ENCODE measurements at places on chromosomes 7 and 10. TPM values are rescaled to one million over a fixed set of nuclear protein-coding genes. Genes with fewer than 3 reads are reported as not detected.

- DNase-seq, result no peak
Measured at GRCh38 chr7:27240015-27240731, 2.4 kb upstream of the EVX1 start.

- peak; percentile 7 for DNase-seq
Measured at GRCh38 chr7:48255046-48255445, 83.8 kb downstream of the ABCA13 start.

- no peak for DNase-seq
Measured at GRCh38 chr7:44775383-44776107, 20.9 kb upstream of the PPIA start.

GRCh38 chr7:3451701-3452100 lies 150.6 kb downstream of the SDK1 start:
- DNase-seq, result no peak

DNA sequence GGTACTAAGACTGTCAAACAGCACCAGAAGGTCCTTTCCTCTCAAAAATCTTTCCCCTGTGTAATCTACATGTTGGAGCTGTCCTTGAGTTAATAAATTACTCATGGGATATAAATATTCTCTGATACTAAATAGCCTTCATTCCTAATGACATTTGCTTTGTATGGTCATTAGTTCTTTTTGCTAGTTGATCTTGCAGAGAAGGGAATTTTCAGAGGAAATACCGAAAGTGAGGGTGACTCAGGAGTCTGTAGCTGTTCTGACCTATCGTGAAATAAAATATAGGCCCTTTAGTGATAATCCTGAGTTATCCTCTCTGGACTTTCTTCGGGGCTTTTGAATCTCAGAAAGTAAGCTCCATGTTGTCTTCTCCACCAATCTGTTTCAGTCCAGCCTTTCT lies 19.4 kb upstream of the CLDN12 start:
- DNase-seq, result peak; percentile 25

- no peak for DNase-seq
Measured at GRCh38 chr10:131890276-131891195, 10.3 kb upstream of the PPP2R2D start.

The SPDYE11 gene
- not detected for total RNA-seq

- DNase-seq, result no peak
Measured at GRCh38 chr7:30038196-30038980, 10.2 kb downstream of the PLEKHA8 start.

DNA sequence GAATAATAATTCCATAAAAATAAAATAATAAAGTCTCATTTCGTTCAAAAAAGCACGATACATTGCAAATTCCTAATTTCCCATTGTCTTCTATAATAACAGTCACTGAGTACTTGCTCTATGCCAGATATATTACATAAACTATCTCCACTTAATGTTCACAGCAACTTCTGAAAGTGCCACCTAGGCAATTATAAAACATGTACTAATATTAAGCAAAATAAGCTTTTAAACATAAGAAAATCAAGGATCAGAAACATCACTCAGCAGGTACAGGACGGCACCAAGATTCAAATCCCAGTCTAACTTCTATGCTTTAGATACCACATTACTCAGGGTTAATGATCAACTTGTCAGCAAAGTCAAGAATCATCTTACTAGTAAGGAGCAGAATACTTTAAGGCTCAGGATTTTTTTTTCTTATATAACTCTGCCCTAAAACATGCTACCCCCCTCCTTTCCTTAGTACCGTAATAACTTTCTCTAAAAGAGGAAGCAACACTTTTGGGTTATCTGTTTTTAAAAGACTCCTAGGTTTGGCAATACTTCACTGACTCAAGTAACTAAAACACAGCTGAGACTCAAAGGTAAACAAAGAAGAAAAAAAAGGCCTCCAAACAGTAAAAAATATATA lies 51.3 kb downstream of the USP6NL start:
- no peak for DNase-seq

- DNase-seq, result no peak
Measured at GRCh38 chr10:88228130-88228529, 355.0 kb downstream of the RNLS start.

DNA sequence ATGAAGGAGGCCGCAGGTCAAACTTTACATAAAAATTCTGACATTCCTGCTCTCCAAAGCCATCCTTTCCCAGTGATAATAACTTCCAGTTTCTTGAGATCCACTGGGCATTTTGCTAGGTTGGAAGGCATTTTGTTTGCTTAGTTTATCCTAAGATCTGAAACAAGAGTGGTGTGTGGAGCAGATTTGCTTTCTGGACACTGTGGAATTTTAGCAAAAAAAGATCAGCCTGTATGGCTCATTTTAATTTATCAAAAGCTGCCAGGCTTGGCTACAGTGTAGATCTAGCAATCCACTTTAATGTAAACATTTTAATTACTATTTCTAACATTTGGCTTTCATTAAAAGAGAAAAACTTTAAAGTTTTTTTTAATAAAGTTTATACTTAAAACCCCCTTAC lies 124.8 kb downstream of the SAMD9 start:
- no peak for DNase-seq

The ABI1 gene
- total RNA-seq, result 34.4 TPM

GRCh38 chr7:157320608-157320980 lies 16.2 kb upstream of the DNAJB6 start:
- no peak for DNase-seq

- DNase-seq, result no peak
Measured at GRCh38 chr10:129605266-129605985, 138.4 kb downstream of the MGMT start.

DNA sequence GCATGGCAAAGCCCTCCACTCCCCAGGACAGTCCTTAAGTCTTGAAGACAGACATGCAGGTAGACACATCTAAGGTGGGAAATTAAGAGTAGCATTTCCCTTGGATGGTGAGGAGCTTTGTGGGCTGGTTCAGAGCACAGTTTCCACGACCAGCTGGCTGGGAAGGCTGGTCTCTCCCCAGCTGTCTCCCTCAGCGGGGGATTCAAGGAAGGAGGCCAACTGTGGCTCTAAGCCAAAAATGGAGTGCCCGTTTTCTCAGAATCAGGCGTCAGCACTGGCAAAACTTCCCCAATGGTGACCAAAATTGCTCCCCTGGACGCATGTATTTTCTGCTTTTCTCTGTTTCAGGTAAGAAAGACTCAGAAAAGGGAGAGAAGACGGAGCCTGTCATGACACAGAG lies 230.6 kb upstream of the FZD8 start:
- DNase-seq, result no peak

The HOXA6 gene
- total RNA-seq, result 4.2 TPM

GRCh38 chr7:2520131-2520760 lies 672 bp downstream of the LFNG start:
- DNase-seq, result peak; percentile 60

DNA sequence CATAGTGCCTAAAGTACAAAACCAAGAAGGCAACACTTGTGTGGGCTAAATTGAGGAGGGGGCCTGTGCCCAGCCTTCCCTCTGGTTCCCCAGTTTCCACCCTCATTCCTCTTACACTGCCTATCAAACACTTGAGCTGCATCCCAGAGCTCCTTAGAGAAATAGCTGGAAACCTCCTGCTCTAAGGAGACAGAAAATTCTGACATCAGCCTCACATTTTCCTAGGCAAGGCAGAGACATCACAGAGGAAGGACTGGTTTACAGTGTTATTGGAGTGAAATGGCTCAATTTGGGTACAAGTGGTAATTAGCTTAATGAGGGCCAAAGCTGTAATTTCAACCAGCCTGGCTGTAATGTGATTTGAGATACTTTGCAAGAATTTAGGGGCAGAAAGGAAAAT lies 192.3 kb upstream of the AOAH start:
- no peak for DNase-seq

The ELOVL3 gene
- total RNA-seq, result not detected

DNA sequence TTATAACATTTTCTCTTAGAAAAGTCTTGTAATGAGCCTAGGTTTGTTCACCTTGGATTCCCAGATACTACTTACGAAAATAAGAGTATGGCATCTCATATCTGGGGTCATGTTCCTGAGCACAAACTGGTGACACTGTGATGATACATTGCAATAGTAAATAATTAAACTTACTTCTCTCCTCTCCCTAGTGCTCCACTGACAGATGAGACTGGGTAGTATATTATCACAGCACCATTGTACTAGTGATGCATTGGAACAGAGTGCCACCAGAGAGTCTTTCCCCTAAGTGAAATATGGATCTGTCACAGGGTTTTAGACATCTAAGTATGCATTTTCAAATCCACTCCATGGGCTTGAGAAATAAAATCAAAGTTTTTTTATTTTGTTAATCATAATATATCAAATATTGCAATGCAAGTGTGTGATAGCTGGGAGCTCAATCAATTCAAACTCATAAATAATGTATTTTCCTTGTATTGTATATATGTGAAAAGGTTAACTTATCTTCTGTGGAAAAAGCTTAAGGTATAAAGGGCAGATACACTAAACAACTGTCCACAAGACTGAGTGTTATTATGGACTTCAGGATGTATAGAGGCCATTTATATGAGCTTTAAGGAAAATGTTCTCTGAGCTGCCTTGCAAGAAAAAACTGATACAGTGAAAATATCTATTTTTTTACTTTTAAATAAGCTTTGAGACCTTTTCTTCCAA lies 275.5 kb downstream of the ZWINT start:
- no peak for DNase-seq

- no peak for DNase-seq
Measured at GRCh38 chr10:68561865-68562649, 1.9 kb downstream of the TET1 start.

DNA sequence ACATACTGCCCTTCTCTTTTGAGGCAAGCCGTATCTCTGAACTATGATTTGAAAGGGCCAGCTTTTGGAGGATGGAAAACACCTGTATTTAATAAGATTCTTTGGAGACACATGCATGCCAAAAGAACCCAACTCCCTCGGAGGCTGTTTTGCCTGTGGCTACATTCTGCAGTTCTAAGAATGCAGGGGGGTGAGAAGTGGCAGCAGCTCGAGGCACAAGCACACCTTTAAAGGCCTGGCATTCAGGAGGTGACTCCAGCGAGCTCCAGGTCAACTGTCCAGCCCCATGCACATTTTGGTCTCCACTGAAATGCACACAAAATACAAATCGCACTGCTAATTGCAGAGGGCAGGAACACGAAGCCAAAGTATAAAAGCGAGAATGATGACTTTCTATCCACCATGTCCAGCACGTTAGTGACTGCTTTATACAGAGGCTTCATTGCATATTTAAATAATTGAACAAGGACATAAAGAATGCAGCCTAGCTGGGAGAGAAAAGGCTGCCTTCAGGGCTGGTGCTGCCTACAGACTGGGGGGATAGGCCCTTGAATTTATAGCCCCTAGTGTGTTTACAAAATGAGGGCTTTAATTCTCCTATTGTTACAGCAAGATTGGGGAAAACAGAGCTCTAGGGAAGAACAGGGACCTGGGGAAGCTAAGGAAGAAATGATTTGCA lies 359.3 kb downstream of the PLXNA4 start:
- no peak for DNase-seq

DNA sequence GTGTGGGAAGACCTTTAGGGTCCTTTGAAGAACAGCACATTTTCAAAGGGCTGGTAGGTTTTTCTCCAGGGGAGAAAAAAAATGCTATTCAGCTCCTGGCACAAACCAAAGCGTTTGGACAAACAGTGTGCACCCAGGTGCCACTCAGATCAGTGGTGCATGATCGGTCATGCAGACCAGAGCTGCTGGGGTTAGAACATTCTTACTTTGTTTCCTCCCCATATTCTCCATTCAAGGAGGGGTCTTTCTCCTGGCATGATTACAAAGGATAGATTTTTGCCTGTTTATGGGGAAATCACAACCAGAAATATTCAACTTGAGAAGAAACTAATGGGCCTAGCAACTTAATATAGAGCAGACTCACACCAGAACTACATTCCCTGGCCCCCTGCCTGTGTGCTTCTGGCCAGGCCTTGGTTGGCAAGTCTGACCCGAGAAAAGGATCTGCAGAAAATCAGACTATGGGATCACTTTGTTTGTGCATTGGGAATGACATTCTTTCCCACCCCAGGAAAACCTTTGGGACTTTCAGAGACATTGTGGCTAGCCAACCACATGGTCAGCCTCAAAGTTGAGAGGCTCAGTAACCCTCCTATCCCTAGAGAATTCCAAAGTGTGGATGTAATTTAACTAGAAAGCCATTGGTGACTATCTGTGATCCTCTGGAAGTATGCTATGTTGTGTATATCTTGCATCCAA lies 82.3 kb upstream of the FGL2 start:
- no peak for DNase-seq
